Left ventricle myocardium superior (tissue), 1 donor: ENCODE measurements at places on chromosomes 12 and 14.
A peak's percentile ranks its signal among the peaks of the same experiment; 100 is the strongest.

DNA sequence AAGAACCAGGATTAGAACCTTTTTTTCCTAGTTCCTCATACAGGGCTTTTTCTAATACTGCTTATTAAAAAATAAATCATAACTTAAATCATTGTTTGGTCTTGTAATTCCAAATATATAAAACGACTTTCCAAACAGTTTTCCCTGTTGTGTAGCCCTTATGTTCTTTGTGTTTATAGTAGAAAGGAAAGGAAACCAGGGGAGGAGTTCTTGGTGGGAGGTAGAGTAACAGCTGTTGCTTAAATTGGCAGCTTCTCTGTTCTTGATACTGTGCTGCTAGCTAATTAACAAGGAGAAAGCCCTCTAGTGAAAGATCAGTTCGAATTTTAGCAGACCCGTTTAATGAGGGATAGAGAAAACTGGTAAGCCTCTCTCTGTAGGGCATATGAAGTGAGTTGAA lies 15.0 kb downstream of the SRP54 start:
- no peak for DNase-seq

DNA sequence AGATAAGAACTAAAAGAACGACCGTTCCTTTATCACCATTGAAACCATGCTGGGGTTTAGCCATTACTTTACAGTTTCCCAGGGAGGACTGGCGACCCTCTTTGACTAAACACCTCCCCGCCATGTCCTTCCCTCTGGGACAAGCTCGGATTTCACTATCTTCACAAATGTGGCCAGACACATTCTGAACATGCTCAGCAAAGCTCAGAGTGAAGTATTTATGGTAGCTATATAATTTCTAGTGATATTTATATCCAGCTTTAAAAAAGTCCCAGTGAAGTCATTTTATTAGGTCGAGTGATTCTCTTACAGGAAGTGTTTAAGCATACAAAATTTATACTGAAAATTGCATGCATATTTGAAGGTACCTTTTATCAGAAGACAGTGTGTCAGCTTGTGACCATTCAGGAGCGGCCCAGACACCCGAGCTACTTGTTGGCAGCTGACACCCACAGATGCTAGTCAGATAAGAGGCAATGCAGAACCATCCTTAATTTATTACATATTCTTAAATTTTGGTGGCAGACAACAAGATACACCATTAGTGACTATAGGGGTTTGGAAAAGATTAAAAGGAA lies 36.8 kb downstream of the NIN start:
- DNase-seq, result no peak

DNA sequence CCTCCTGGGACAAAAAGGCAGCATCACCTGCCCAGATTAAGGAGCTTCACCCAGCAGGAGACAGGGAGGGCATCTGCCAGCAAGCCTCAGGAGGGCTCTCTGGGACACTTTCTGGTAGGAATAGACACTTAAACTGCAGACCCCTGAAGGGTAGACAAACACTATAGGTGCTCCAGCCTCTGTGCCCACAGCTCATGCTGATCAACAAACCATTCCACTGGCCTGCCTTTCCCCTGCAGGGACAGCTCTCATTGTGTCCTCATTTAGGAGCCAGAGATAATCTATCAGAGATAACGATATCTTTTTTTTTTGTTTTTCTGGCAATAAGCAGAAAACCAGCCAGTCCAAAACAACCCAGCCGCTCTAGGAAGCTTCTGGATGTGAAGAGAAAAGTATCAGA lies 251.8 kb upstream of the CCDC196 start:
- no peak for DNase-seq

- DNase-seq, result no peak
These were observed 268.7 kb upstream of the SEL1L start for GRCh38 chr14:81802341-81802740.

- peak; percentile 71 for DNase-seq
These were observed 11.3 kb downstream of the SCARB1 start for GRCh38 chr12:124852329-124852831.

GRCh38 chr12:109202770-109203169 lies 86.4 kb downstream of the ACACB start:
- no peak for DNase-seq

- peak; percentile 53 for DNase-seq
These were observed 1.6 kb downstream of the SETD1B start for GRCh38 chr12:121805171-121806008.

- peak; percentile 49 for DNase-seq
These were observed 250.5 kb downstream of the DPF3 start for GRCh38 chr14:72643317-72643801.

DNA sequence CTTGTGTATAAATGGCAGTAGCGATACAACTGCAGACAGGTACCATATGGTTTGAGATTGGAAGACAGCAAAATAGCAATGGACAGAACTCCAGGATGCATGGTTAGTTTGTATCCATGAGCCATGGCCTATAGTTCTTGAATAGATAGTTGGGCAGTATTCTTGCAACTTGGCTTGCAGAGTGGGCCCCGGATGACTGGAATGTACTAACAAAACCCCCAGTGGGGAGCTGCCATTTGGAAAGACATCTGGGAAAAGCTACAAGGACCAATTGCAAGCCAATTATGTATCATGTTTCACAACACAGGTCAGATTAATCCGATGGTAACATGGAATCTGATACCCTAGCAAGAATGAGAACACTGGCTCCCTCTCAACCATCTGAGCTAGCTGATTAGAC lies 279.6 kb downstream of the RERGL start:
- DNase-seq, result no peak
